Activated naive CD4-positive, alpha-beta T cell treated with anti-CD3 and anti-CD28 coated beads, Interleukin-2, amount 50 U/mL, for 72 hours (primary cell): ENCODE measurements at places on chromosomes 2 and 18.

DNA sequence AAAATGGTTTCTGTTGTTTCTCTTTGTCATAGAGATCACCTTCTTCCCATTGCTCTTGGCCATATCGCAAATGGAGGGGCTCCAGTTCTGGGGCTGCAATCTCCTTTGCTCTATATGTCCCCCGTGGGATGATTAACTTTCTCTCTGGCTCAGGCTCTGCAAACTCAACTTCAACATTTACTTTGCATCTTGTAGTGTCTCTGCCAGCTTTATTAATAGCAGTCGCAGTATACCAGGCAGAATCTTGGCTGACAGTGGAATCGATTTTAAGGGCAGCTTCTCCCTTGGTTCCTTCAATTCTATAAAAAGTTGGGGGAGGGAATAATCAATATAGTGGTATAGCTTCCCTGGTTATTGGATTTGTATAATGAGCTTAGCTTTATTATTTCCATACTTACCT lies 30.5 kb downstream of the TTN start:
- DNase-seq = no peak

GRCh38 chr2:163341426-163341825 lies 394.4 kb downstream of the FIGN start:
- DNase-seq = no peak

- DNase-seq = no peak
Measured at GRCh38 chr2:154425994-154426393, 272.5 kb upstream of the KCNJ3 start.

GRCh38 chr2:25127646-25128045 lies 40.7 kb downstream of the POMC start:
- DNase-seq = no peak

DNA sequence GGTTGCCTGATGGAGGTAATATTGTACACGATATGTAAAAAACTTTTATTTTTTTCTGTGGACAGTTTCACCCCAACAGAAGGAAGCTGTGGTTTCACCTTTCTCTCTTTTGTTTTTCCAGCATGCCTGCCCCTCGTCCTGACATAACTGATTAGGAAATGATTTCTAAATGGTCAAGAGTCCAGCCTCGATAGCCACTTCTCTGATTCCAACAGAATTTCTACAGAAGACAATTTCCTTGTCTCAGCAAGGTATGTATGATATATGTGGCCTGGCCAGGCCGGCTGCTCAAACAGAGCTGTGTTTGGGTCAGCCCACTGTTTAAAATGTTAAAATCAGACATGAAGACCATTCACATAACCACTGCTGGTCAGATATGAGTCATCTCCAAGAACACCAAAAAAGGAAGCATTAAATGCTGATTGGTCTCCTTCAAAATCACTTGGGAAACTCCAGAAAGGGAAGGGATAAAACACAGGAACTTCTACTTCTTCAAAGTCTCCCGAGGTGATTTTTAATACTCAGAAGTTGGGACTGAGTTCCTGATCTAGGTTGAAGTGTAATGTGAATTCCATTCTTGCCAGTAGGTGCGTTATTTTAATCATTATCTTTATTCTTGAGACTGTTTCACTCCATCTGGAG lies 22.3 kb downstream of the ATP8B1 start:
- DNase-seq = no peak

DNA sequence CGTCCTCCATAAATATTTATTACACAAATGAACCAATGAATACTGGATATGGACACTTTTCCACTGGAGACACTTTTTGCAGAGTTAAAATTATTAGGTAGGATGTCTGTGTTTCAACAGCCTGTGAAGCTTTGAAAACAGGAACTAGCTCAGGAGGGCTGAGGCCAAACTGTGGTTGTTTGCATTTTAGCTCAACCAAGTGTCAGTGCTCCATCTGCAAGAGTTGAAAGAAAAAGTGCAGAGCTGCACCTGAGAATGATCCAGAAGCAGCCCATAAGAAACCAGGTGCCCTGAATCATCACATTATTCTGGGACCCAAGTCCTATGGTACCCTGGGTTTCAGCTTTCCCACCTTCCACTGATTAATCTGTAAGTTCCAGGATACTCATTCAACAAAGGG lies 180.4 kb downstream of the TRIB2 start:
- DNase-seq = no peak
